ENCODE measurements at places on chromosomes 2 and 18. TPM values are rescaled to one million over a fixed set of nuclear protein-coding genes. Genes with fewer than 3 reads are reported as not detected.

- no peak overlapping the region for H3K27ac ChIP-seq
- no peaks in the 10 kb centered on the region for H3K36me3 ChIP-seq
- no peak overlapping the region for H3K4me3 ChIP-seq
- H3K4me1 ChIP-seq = no peaks in the 10 kb centered on the region
- no peak for DNase-seq
Observed at GRCh38 chr18:35740656-35741055, 159.1 kb downstream of the GALNT1 start.

SKA1 gene
- 0.66 TPM for total RNA-seq

WDFY1 gene
- 46.4 TPM for total RNA-seq

ABCG8 gene
- 0.23 TPM for total RNA-seq

GRCh38 chr2:136207665-136208064 is 89.7 kb upstream of the CXCR4 start:
- H3K4me3 ChIP-seq = no peak overlapping the region
- H3K4me1 ChIP-seq = peaks cover 27% of the 10 kb centered on the region
- H3K36me3 ChIP-seq = no peaks in the 10 kb centered on the region
- H3K27ac ChIP-seq = peak overlapping the region; percentile 61
- no peaks in the 10 kb centered on the region for H3K27me3 ChIP-seq
- DNase-seq = no peak

DNA sequence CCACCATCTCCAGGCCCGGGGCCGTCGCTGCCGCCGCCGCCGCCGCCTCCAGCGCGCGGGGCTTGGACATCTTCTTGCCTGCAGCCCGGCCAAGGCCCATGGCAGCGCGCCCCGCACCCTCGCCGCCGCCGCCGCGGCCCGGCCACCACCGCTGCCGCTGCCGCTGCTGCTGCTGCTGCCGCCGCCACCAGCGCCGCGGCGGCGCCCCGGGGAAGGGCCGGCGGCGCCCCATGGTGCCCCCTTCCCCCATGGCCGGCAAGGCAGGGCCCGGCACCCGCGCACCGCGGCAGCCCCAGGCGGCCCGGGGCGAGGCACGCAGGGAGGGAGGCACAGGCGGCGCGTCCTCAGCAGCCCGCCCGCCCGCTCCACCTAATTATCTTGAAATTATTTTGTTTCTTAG is 3057.4 kb downstream of the RPIA start:
- no peak overlapping the region for H3K27ac ChIP-seq
- H3K36me3 ChIP-seq = no peaks in the 10 kb centered on the region

- no peak overlapping the region for H3K27ac ChIP-seq
- no peaks in the 10 kb centered on the region for H3K36me3 ChIP-seq
- peak; percentile 48 for DNase-seq
- H3K4me1 ChIP-seq = peaks cover 8% of the 10 kb centered on the region
- H3K27me3 ChIP-seq = no peaks in the 10 kb centered on the region
Observed at GRCh38 chr2:241777170-241777685, 606 bp downstream of the GAL3ST2 start.

MARCHF7 gene
- 97.7 TPM for total RNA-seq

DNA sequence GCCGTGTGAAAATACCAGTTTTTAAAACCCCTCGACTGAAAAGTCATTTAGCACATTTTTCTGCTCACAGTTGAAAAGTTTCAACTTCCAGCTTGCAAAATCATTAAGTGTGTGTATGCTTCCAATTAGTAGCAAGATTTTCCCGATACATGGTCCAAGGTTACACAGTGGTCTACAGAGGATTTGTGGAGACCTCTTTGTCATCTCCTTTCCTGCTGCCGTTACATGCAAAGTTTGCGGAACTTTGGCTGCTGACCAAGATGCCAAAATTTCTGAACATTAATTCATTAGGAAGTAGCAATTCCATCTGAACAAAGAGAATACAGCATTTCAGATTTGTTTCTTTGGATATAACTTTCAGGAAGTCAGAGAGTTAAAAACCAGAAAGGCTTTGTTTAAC is 474.6 kb downstream of the PLCL1 start:
- no peak for DNase-seq
- no peak overlapping the region for H3K4me3 ChIP-seq
- H3K36me3 ChIP-seq = no peaks in the 10 kb centered on the region

DNA sequence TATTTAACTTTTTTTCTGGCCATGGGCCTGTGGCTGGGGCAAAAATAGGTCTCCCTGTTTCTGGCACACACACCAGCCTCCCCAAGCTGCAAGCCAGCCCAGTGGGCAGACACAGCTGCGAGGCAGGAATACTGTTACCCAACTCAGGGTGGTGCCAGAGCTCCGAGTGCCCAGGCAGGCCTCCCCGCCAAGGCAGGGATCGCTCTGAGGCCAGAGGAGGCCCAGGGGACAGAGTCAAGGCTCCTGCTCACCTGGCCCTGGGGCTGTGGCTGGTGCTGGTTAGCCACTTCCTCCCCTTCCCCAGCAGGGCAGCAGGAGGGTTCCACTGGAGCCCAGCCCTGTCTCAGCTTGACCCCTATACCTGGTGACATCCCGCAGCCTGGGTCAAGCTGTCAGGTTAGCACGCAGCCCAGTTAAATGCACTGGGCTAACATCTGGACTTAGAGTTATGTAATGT is 67.1 kb upstream of the EPAS1 start:
- H3K27me3 ChIP-seq = no peaks in the 10 kb centered on the region
- peak; percentile 78 for DNase-seq
- no peak overlapping the region for H3K27ac ChIP-seq
- H3K36me3 ChIP-seq = no peaks in the 10 kb centered on the region

DNA sequence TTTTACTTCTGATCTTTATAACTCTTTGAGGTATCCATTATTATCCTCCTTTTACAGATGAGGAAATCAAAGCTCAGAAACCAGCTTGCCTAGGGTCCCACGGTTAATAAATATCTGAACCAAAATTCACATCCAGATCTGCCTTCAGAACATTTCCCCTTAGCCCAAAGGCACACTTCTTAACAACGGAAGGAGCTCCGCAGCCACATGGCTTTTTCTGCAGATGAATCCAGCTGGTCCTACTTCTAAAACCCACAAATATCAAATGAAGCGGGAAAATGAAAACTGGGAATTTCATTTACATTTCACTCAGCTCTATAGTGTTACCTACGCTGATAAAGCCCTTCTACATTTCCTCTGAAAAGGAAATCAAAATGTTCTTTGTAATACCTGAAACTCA is 357.0 kb upstream of the ID2 start:
- peaks cover 29% of the 10 kb centered on the region for H3K4me1 ChIP-seq
- no peak for DNase-seq
- H3K27me3 ChIP-seq = no peaks in the 10 kb centered on the region
- no peaks in the 10 kb centered on the region for H3K36me3 ChIP-seq

MC2R gene
- total RNA-seq = not detected

- H3K27me3 ChIP-seq = no peaks in the 10 kb centered on the region
- H3K4me3 ChIP-seq = no peak overlapping the region
- peak; percentile 81 for DNase-seq
- no peaks in the 10 kb centered on the region for H3K36me3 ChIP-seq
- H3K4me1 ChIP-seq = peaks cover 7% of the 10 kb centered on the region
- no peak overlapping the region for H3K27ac ChIP-seq
Observed at GRCh38 chr2:12416600-12416999, 300.1 kb upstream of the TRIB2 start.

- no peak for DNase-seq
- H3K36me3 ChIP-seq = no peaks in the 10 kb centered on the region
- H3K4me1 ChIP-seq = no peaks in the 10 kb centered on the region
- H3K27me3 ChIP-seq = no peaks in the 10 kb centered on the region
- no peak overlapping the region for H3K4me3 ChIP-seq
Observed at GRCh38 chr18:24930478-24930877, 421.5 kb downstream of the ZNF521 start.

DSG4 gene
- total RNA-seq = not detected

DNA sequence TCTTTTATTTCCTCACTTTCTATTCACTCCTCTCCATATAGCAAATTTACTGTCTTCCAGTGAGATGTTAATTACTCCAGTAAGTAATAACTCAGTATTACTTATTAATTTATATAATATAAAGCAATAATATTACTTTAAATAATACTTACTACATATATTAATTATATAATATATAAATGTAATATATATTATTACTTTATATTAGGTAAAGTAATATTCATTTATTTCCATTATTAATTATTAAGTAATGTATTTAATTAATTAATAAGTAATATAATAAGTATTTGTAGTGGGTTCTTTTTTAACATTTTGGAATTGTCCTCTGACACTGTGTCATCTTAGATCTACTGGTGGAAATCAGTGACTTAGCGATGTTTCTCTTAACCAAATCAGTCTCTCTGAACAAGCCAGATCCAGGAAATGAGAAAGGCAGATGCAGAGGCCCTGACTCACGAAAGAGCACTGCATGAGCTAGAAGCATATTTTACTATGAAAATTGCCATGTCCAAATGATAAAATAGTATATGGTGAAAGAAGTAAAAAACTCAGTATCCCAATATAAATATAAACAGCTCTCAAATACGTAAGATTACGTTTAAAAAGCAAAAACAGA is 115.9 kb downstream of the DSEL start:
- no peak for DNase-seq
- H3K36me3 ChIP-seq = no peaks in the 10 kb centered on the region
- no peaks in the 10 kb centered on the region for H3K4me1 ChIP-seq
- H3K27me3 ChIP-seq = no peaks in the 10 kb centered on the region

DNA sequence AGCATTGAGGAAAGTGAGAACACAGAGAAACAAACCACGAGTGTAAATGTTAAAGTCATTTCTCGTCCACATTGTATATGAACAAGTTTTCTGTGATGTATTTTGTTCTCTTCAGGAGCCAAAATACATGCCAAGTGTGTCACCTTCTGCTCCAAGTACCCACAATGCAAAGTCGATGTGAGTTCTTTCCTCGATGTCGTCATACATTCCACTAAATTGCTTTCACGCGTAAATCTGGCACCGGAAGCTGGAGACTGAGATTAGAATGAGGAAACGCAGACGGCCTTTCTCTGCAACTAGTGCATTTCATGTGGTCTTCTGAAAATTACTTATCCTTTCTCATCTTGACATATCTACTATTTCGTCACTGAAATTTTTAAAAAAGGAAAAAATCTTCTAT is 118.5 kb upstream of the SALL3 start:
- H3K27ac ChIP-seq = no peak overlapping the region
- H3K4me3 ChIP-seq = no peak overlapping the region
- no peaks in the 10 kb centered on the region for H3K4me1 ChIP-seq
- no peaks in the 10 kb centered on the region for H3K36me3 ChIP-seq
- no peak for DNase-seq
- H3K27me3 ChIP-seq = no peaks in the 10 kb centered on the region

GRCh38 chr2:203817147-203817546 is 50.4 kb upstream of the CTLA4 start:
- no peaks in the 10 kb centered on the region for H3K27me3 ChIP-seq
- no peak overlapping the region for H3K27ac ChIP-seq
- peaks cover 28% of the 10 kb centered on the region for H3K4me1 ChIP-seq
- H3K4me3 ChIP-seq = no peak overlapping the region
- no peak for DNase-seq

DNA sequence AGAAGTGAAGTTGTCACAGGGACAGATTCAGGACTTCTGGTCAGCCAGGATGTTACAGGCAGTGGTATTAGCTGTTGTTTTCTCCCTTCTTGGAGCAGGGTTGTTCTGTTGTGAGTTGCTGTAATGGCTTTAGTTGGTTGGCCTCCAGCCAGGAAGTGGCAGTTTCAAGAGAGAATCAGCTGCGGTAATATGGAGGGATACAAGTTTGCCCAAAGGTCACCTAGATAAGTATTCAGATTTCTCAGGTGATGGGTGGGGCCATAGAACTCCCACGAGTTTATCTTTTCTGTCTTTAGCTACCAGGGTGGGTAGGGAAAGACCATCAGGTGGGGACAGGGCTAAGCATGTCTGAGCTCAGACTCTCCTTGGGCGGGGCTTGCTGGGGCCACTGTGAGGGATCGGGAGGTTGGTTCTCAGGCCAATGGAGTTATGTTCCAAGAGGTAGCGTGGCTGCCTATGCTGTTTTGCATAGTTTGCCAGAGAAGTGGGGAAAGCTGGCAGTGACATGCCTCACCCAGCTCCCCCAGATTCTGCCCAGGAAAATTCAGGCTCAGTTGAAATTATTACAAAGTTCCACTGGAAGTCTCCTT is 640.4 kb upstream of the CHAC2 start:
- H3K36me3 ChIP-seq = no peaks in the 10 kb centered on the region
- H3K27ac ChIP-seq = no peak overlapping the region
- DNase-seq = no peak
- no peak overlapping the region for H3K4me3 ChIP-seq

GRCh38 chr2:233259730-233260129 is 8.3 kb downstream of the ATG16L1 start:
- H3K27me3 ChIP-seq = no peaks in the 10 kb centered on the region
- no peak overlapping the region for H3K27ac ChIP-seq
- H3K36me3 ChIP-seq = peaks cover 97% of the 10 kb centered on the region
- no peak overlapping the region for H3K4me3 ChIP-seq
- peaks cover 85% of the 10 kb centered on the region for H3K4me1 ChIP-seq

DNA sequence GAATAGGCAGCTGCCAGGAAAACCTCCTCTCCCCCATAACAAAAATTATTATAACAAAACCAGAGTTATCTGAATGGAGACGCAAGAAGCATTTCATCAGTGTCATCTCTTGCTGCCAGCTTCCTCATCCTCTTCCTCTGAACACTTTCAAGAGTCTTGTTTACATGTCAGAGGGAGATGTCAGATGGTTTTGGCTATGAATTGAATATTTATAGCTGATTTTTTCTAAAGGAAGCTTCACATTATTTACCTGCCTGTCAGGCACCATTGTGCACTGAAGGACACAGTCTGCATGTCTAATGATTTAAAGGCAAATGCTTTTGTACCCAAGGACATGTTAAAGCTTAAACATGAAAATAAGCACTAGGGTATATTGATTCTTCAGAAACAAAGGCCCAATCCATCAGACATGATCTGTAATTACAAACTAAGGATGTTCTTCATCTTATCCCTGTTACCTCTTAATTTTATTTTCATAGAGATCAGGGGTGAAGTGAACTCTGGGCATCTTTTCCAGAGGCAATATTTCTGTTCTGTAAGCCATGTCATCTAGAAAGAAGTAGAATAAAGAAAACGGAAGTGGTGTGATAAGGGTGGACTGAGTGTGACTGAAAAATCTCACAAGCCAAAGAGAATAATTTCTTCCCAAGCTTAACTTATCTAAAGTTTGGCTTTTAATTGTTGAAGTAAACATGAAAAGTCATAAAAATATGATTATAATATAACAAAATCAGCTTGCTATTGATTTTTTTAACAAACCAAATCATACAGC is 168.7 kb downstream of the ANKRD44 start:
- H3K4me3 ChIP-seq = no peak overlapping the region
- no peak for DNase-seq
- no peaks in the 10 kb centered on the region for H3K36me3 ChIP-seq
- H3K27ac ChIP-seq = peak overlapping the region; percentile 82
- H3K4me1 ChIP-seq = peaks cover 62% of the 10 kb centered on the region

DNA sequence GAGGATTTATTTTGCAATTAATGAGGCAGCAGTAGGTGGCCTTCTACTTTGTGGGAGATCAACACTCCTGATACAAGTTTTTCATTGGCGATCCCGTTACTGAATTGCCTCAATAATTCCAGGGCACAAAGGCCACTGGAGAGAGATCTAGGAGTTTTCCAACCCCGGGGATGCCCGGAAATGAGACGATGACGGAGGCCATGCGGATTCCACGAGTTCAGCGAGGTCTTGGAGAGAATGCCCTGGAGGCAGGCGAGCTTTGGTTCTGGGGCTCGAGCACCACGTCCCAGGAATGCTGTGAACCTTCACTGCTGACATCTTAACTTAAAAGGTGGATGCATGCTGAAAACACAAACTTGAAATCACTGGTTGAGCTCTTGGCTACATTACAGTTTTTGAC is 74.2 kb downstream of the LDLRAD4 start:
- H3K27ac ChIP-seq = no peak overlapping the region
- no peaks in the 10 kb centered on the region for H3K36me3 ChIP-seq
- H3K4me1 ChIP-seq = peaks cover under 1% of the 10 kb centered on the region
- no peaks in the 10 kb centered on the region for H3K27me3 ChIP-seq
- H3K4me3 ChIP-seq = no peak overlapping the region
- no peak for DNase-seq

KIAA2012 gene
- not detected for total RNA-seq

TXNDC2 gene
- 0.57 TPM for total RNA-seq

Measured in spleen (tissue), 13 donors.